NCI-H748 treated with DMSO at 0.1 percent for 48 hours (cell line): ENCODE measurements at places on chromosomes 5 and 9.

GRCh38 chr9:114777821-114778609, 27.8 kb downstream of the TNFSF15 start:
- no peak for DNase-seq

DNA sequence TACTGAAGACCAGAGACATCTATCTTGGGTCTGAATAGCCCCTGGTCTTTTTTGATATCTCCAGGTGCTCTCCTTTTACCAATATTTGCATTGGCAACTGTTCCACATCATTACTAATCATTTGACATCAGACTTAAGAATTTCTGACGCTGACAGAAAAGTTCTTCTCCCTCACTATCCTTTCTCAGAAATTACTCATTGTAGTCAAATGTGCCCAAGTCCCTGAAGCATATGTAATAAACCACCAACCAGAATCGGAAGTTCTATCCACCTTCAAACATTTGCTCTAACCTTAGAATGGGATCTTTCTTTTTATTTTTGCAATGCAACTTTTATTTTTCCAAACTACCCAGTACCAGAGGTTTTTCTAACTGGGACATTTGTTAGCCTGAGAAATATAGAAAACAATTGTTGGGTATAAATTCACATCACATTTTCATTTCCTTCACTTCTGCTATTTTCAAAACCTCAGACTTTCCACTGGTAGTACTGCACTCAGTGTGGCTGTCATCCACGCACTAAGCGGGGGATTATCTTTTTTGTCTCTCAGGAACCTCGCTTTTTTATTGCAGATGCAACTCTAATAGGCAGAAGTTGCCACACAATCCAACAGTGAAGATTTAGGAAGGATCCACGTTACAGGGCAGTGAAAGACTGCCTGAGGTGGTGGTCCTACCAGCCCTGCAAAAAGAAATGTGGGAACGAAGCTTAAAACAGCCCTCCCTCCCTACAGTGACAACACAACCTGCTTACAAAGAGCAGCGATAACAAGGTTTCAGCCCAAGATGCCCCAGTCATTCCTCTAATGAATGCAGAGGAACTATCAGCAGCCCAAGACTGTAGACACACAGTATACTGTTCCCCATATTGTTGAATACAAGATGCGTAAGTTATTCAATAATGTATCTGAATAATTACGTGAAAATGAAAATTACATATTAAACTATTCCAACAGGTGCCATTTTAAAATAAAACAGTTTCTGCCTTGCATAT, 201.2 kb downstream of the EBF1 start:
- no peak for DNase-seq

DNA sequence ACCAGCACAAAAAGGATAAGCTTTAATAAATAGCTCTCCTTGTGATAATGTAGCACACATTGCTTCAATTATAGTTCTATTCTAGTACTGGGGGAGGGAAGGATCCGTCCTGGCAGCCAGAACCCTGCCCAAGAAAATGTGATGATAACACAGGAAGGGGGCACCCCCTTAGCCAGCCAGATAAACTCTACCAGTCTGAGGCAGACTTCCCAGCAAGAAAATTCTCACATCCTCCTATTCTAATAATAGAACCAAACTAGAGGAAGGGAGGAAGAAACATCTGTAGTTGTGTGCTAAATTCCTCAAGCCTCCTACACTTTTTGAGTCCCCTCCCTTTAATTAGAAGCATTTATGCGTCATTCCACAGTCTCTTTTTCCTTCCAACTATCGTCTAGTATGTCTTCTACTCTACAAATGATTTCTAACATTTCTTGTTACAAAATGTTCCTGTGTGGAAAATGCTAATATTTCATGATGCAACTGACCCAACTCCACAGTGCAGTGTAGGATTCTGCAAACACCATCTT, 261.0 kb downstream of the SEMA5A start:
- DNase-seq = no peak

DNA sequence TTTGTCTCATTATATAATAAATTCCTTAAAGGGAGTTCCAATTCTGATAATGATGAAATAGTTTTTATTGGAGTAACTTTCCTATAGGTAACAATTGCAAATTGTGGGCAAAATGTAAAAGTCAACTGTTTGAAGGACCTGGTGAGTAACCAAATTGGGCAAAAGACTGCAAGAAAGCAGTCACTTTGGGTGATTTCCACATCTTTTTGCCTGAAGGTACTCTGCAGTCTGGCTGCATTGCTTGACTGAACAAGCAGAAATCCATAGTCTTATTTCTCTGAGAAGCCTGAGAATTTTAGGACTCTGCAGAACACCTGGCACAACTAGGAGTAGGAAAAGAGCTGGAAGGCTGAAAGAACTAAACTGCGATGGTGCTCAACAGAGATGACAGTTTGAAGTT, 114.9 kb downstream of the HOMER1 start:
- no peak for DNase-seq

- no peak for DNase-seq
Observed at GRCh38 chr9:6931913-6932312, 174.1 kb downstream of the KDM4C start.

GRCh38 chr9:11973011-11973410, 720.2 kb upstream of the TYRP1 start:
- no peak for DNase-seq

DNA sequence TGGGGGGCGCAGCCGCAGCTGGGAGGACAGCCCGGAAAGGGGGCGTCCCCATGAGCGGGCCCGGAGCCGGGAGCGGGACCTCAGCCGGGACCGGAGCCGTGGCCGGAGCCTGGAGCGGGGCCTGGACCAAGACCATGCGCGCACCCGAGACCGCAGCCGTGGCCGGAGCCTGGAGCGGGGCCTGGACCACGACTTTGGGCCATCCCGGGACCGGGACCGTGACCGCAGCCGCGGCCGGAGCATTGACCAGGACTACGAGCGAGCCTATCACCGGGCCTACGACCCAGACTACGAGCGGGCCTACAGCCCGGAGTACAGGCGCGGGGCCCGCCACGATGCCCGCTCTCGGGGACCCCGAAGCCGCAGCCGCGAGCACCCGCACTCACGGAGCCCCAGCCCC, 47.0 kb downstream of the TJP2 start:
- DNase-seq = no peak

DNA sequence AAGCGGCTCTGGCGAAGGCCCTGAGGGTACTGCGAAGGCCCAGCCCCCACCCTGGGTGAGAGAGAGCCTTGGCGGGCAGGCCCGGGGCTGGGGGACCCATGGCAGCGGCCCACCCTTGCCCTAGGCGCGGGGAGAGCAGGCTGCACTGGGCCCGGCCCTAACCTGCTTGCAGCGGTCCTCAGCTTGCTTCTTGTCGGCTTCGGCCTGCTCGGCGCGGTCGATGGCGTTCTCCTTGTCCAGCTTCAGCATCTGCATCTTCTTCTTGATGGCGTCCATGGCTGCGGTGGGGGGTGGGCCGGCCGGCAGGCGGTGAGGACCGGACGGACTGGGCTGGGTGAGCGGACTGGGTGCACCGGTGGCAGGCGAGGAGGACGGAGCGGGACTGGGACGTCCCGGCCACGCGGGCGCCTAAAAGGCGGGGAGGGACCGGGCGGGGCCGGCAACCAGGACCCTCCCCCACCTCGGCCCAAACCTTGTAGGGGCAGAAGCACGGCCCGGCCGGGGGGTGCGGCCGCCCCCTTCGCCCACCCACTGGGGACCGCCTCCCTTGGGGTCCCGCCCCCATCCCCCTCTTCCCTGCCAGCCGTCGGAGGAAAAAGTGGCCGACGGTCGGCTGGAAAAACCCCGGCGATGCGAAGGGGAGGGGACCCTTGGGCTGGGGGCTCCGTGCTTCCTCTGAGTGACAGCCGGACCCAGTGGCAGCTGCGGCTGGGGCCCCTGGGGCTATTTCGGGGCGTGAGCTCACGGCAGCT, at the start of gene TPM2:
Gene TPM2, minus strand, starts transcription at position 384 of the 752 bp plus-strand sequence. Its CDS starts 108 bp downstream, at position 276.
- DNase-seq = no peak
